Stimulated activated CD4-positive, alpha-beta T cell treated with anti-CD3 and anti-CD28 coated beads, Interleukin-4, amount 100 ng/mL, for 4 hours (primary cell): ENCODE measurements at places on chromosomes 2 and 18.

GRCh38 chr2:60525899-60526298, 27.6 kb downstream of the BCL11A start:
- DNase-seq = no peak

GRCh38 chr18:59940068-59940467, 40.3 kb downstream of the PMAIP1 start:
- DNase-seq = no peak

- DNase-seq = no peak
These were observed 33.7 kb upstream of the ZNF516 start for GRCh38 chr18:76528477-76529432.

DNA sequence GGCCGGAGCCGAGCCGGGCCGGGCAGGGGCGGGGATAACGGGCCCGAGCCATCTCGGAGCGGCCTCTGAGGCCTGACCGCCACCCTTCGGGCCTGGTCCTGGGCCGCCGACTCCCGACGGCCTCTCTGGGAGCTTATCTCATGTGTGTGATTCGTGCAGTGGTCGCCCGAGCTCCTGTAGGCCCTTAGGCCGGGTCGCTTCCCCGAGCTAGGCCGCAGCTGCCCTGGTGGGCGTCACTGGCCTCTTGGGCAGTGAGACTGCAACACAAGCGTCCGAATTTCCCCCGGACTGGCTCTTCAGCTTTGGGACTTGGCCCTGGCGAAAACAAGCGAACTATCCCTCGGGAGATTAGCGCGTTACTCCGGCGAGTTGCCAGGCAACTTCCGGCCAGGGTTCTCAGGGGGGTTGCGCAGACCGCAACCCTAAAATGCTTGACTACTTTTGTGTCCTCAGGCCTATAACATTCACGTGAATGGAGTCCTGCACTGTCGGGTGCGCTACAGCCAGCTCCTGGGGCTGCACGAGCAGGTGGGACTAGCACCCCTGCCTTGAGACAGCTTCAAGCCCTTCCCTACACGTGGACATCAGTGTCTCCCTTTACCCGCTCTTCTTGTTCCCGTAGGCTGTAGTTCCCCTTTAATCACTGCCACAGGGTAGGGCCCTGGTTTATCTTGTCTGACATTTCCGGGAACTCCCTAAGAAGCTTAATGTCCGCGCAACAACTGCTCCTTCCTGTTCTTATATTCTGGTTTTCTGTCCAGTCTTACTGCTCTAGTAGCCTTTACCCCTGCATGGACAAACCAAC, 602 bp downstream of the SNX17 start:
- DNase-seq = no peak

- DNase-seq = no peak
These were observed 14.1 kb upstream of the PMAIP1 start for GRCh38 chr18:59885579-59886163.

DNA sequence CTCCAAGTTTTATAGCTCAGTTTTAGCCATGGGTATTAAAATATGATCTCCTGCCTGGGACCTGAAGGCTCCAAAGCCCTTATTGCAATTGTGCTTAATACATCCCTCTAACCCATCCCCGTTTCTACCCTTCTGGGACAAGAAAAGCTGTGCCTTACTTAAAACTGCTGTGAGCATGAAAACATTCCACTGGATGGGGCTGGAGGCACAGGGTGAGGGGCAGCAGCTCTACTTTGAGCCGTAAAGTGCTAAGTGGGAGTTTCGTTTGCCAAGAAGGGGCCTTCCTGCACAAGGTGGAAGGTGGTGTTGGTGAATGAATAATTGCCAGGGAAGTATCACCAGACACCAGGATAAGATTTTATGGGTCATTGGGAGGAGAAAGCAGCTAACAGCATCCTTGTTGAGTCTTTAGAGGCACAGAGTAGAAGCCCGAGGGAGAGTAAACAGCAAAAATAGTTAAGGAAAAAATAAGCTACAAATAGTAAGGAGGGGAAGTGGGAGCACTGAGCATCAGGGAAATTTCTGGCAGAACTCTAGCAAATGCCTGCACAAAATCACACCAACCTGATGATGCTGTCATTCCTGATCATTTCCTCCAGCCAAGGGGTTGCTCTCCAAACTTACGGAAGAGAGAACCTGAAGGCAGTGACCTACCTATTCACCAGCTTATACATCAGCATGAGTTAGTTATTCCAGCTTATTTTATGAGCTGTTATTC, 218.4 kb downstream of the MREG start:
- no peak for DNase-seq

DNA sequence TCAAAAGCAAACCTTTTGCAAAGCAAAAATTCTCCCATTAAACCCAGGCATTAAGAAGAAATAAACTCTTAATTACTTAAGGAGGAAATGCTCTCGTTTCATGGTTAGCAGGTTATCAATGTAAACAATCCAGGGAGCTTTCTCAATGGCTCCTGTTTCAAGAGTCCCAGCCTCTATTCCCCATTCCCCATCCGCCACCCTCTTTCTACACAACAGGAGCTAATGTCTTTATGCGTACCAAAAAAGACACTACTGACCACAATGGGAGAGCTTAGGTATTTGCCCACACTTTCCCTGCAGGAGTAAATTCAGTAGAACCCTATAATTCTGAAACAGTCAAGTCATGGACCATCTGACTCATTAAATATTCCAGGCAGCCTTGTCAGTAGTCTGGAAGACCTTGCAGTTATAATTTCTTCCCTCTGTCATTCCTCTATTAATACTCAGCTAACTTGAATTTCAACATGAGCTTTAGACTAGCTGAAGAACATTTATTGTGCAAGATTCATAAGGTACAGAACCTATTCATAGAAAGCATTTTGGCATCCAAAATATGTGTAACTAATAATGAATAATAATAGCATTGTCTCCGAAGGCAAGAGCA, 48.6 kb downstream of the SLC8A1 start:
- DNase-seq = no peak

GRCh38 chr2:67548317-67549201, 151.4 kb downstream of the ETAA1 start:
- no peak for DNase-seq

- DNase-seq = no peak
These were observed 1.4 kb upstream of the SOX11 start for GRCh38 chr2:5690718-5691220.

- no peak for DNase-seq
These were observed 517.0 kb downstream of the PTPRM start for GRCh38 chr18:8084160-8084559.

- peak; percentile 76 for DNase-seq
These were observed 12.8 kb downstream of the ATP6V1B1 start for GRCh38 chr2:70948337-70949003.

GRCh38 chr2:6864923-6865345, 773 bp downstream of the CMPK2 start:
- DNase-seq = no peak

DNA sequence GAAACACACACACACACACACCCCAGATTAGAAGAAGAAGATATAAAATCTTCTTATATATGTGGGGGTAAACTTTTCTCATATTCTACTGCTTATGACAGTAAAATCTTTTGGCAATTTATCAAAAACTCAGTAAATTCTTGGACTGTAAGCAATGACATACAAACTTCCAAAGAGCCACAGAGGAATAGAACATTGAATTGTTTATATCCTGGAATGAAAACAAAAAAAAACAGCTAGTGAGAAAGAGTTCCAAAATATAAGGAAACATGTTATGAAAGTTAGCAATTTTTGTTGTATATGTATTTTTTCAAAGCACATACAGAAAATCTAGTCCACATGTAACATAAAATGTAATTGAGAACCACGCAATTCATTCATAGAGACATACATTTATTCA, 764.9 kb downstream of the DSC3 start:
- DNase-seq = no peak

DNA sequence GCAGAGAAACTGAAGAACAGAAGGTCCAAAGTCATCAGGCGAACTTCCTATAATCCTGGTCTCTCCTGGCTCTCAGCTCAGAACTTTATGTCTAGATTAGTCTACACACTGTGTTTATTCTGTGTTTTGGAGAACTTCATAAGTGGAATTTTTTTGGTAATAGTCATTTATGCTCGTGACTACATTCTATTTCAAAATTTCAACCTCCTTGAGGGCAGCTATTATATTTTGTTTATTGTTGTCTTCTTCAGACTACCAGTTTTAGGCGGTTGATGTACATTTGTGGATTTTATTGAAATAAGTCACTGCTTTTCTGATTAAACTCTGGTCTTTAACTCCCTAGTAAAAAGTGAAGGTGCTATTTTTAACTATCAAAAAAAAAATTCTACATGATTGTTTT, 816.6 kb downstream of the SATB2 start:
- DNase-seq = no peak

DNA sequence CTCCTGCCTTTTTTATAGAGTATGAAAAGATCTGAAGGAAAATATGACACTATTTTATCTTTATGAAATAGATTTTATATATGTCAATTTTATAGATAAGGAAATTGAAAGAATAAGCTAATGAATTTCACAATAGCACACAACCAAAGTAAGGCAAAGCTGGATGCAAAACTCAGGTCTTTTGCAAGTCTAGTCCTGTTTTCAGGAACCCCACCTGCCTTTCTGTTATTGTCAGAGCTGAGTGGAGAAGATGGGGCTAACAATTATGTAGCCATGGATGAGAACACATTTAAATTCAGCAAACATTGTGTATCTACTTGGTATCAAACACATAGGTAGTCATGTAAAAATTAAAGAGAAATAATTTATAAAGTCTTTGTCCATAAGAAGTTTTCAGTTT, 161.5 kb upstream of the ZEB2 start:
- no peak for DNase-seq

GRCh38 chr2:42698940-42699339, 65.0 kb downstream of the OXER1 start:
- no peak for DNase-seq

DNA sequence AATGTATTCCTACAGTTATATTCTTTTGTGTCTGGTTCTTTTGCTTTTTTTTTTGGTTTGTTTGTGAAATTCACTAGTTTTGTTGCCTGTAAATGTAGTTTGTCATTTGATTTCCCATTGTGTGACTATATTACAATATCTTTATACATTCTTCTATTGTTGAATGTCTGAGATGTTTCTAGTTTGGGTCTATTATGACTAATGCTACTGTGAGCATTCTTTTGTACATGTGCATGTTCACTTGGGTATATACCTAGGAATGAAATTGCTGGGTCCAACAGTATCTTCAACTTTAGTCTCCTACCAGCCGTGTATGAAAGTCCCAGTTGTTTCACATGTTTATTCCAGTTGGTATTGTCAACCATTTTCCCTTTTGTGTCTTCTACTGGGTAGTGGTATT, 112.7 kb upstream of the RBMS1 start:
- no peak for DNase-seq

DNA sequence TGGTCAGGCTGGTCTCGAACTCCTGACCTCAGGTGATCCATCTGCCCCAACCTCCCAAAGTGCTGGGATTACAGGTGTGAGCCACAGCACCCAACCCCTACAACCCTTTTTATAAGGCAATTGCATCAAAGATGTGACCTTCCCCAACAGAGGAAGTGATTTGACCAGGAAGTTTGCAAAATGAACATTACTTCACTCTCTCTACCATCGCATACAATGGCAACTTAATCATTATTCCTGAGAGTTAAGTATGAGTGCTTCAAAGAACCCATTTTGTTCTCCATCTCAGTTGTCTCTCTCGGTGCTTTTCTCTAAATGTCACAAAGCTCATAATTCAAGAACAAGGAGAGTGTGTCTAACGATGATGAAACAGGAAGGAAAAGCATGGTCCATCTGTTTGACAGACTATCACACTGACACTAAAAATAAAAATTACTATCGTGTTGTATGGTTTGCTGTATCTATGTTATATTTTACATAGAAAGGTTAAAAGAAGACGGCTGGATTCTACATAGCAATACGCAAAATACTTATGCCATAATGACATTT, 18.1 kb upstream of the CREG2 start:
- DNase-seq = no peak

DNA sequence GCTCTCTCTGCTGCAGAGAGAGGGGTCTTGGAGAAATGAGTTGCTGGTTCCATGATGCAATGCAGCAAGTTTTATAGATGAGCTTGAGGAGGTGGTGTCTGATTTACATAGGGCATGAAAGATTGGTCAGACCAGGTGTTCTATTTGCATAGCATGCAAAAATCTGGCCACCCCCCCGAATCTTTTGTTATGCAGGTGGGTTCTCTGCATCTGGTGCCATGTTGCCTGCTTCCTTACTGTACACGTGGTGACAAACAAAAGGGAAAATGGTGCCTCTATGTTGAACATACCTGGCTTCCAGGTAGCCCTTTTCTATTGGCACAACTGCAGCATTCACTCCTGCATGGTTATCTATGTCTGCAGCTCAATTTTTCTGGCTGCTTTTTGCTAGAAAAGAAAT, 169.4 kb downstream of the GALNT1 start:
- no peak for DNase-seq

DNA sequence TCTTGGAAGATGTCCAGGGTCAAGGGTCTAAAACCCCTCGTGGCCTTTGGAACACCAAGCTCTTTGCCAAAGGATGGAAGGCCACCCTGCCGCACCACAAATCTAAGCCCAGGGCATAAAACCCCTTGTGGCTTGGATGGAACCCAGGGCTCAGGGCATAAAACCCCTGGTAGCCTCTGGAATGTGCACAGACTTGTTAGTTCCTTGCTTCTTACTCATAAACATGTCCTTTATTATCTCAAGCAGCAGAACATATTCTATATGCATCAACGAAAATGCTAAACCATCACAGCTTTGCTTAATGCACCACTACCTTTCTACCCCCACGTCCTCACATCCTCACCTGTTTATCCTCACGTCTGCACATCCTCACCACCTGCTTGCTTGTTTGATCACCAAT, 998.0 kb downstream of the DSC3 start:
- no peak for DNase-seq

- no peak for DNase-seq
These were observed 83.6 kb downstream of the ATAD2B start for GRCh38 chr2:23843051-23843976.

- no peak for DNase-seq
These were observed 979.6 kb upstream of the CDH2 start for GRCh38 chr18:29156531-29156930.

GRCh38 chr2:101744832-101745231, 47.3 kb downstream of the MAP4K4 start:
- DNase-seq = no peak

GRCh38 chr2:241666627-241667400, 19.8 kb downstream of the DTYMK start:
- DNase-seq = no peak
